SIG-M5 (cell line): ENCODE measurements at places on chromosomes 3 and 15.

GRCh38 chr3:177733936-177734335 is 536.7 kb upstream of the TBL1XR1 start:
- no peak for DNase-seq

DNA sequence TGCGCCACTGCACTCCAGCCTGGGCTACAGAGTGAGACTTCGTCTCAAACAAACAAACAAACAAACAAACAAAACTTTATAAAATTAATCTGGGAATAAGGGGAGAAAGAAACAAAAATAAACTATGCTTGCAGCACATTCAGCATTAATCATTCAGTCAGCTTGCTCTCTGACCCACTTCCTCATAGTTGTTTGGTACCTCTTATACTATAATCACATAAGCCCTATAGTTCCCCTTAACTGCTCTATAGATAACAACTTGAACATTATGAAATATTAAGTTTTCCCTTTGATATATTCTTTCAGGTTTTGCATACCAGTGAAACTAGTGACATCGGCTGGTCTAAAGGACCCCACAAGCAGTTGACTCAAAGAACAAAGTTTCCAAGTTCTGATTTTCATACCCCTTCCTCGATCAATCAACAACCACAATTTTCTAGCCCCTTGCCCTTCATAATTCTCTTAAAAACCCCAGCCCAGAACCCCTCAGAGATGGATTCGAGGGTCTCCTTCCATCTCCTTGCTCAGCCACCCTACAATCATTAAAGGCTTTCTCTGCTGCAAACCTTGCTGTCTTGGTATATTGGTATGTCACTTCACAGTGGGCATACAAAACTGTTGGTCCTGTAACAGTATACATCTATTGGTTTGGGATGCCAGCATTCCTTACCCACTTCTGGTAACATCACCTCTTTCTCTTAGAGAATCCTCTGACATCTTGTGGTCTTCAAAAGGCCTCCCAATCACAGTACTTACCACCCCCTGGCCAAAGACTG is 26.4 kb downstream of the BCL2L10 start:
- DNase-seq: peak; percentile 17

GRCh38 chr3:103953796-103954195 is 1412.9 kb upstream of the ALCAM start:
- DNase-seq: no peak

- DNase-seq: no peak
These were observed 54.6 kb downstream of the CAPN3 start for GRCh38 chr15:42413920-42414319.

DNA sequence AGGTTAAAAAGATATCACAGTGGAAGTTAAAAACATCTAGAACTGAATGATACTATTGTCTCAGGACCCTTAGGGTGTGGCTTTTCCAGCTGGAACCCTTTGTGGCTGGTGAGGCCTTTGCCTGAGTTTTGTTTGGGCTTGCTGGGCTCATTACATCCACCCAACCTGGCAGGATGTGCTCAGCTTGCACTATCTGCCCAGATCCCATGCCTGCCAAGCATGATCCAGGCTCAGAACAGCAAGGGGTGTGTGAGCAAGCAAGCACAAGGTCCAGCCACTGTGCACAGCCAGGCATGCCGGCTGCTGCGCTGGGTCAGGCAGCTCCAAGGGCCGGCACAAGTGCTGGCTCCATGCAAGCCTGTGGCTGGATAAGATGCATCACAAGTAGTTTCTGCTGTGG is 512.7 kb upstream of the CDIN1 start:
- no peak for DNase-seq
